ENCODE measurements at places on chromosomes 12 and 14.

DNA sequence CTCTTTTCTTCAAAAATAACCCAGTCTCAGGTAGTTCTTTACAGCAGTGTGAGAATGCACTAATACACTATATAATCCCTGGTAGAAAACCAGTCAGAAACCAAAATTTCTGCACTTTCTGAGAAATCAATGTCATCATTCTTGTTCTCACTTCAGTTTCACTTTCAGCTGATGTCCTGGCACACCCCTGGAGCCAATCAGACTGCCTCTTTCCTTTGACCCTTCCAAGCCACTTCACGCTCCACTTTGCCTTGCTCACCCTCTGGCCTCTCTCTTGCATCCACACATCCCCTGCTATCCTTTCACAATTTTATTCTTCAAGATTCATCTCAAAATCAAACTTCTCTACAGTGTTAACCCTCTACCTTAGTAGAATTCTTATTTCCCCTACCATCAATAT, 181.1 kb downstream of the ASCL1 start:
- no peak for DNase-seq

DNA sequence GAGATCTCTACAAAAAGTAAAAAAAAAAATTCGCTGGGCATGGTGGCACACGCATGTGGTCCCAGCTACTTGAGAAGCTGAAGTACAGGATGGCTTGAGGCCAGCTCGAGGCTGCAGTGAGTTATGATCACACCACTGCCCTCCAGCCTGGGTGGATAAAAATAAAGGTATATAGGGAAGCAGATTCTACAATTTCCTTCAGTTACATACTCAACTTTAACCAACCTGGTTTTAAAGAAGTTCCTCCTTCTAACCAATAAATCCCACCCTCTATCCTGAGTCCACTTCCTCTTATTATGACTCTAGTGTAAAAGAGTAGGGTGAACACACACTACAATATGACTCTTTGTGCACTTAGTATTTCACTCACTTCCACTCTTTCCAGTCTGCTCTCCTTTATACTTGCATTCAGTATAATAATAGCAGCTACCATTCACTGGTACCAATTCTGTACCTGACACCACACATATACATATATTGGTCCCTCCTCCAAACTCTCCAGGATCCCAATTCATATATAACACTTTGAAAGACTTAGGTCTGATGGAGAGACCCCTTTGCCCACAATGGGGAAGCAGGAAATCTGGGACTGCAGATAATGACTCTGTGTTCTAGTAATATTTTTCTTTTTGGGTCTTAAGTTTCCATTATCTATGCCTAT, 2.3 kb downstream of the ARF3 start:
- no peak for DNase-seq

GRCh38 chr12:3179731-3180130, 102.6 kb downstream of the TSPAN9 start:
- DNase-seq = no peak

- DNase-seq = no peak
Observed at GRCh38 chr12:15777355-15778012, 11.7 kb downstream of the EPS8 start.

- DNase-seq = no peak
Observed at GRCh38 chr12:63037746-63038712, 103.1 kb upstream of the PPM1H start.

GRCh38 chr14:50047274-50047676, 69.1 kb downstream of the VCPKMT start:
- no peak for DNase-seq

- no peak for DNase-seq
Observed at GRCh38 chr14:63228217-63228616, 24.0 kb downstream of the RHOJ start.

DNA sequence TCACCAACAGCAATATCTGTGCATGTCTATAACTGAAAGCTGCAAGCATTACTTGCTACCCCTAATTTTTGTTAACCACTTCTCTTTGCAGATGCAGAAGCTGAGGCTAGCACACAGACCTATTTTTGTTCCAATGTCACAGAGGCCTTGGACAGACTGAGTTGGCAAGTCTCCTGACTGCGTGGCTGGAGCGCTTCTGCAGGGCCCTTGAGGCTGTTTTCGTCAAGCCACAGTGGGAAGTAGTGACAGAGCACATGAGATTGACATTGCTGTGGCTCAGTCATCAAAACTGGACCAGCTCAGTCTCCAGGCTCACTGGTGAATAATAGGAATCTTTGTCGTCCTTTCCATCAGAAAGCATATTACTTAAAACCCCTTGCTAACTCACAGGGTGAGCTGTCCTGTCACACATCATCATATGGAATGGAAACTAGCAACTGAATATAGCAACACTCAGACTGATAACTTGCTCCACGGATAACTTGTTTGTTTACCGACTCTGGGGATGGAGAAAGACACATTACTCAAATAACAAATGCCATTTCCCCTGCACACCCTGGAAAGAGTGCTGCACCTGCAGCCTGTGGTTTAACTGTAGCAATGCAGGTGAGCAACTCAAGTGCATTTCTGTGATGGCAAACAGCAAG, 43.6 kb upstream of the DDX11 start:
- DNase-seq = peak; percentile 22

GRCh38 chr14:71475916-71476315, 456.3 kb upstream of the RGS6 start:
- DNase-seq = no peak

DNA sequence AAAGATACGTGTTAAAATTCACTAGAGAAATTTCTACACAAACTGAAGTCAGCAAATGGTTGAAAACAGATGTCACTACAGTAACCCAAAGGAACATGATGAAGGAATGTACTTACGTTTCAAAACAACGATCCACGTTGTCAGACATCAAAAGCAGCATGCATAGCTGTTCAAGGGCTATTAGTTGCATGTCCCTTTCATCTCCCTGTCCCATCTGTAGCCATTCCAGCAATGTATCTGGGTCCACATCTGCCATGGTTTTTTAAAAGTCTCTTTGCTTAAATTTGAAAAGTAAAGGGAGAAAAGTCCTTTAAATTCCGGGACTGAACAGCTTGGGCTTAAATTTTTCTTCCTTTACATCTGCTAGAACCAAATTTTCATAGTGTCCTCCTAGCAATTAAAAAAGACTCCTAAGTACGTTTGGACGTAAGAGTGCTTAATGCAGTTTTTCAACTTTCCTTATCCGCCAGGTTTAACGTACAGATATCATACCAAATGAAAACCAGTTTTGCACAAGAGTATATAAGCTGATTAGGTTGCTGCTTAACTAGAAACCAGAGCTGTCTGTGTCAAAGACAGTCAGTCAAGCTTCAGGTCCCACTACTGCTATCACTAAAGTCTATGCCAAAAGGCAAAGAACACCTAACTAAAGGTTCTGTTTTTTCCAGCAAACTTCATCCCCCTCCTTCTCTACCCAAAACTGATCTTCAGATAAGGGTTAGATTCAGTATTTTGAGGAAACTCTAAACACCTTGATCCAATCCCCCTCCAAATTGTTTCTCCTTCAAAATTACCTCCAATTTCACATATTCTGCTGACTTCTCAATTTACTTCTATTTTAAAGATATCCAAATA, 1.7 kb downstream of the HECTD1 start:
- DNase-seq = no peak

DNA sequence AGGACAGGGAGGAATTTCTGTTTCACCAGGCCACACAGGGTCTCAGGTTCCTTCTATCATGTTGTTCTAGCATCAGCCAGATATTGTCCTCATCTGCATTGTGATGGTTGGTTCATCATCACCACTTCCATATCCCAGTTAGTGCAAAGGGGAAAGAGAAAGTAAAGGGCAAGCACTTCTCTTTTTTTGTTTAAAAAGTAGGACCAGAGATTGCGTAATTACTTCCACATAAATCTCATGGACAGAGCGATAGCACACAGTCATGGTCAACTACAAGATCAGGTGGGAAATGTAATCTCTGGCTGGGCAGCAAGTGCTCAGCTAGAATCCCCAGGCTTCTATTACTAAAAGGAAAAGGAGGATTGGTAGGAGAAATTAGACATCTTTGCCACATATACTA, 155.1 kb downstream of the KIF21A start:
- no peak for DNase-seq

DNA sequence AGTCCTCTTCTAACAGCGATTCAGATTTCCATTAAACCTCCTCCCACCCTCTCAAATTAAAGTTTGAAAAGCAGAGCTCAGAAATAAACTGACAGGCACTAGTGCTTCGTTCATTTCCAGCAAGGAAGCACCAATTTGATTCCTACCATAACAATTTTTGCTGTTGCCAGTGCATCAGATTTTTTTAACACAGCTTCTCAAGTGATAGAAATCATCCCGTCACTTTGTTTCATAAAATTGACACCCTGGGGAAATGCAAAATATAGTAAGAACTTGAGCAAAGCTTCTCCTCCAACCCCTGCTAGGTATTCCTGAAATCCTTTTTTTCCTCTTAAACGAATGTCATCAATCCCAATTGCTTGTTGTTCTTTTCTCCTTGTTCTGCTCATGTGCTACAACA, 332.1 kb downstream of the FOXG1 start:
- DNase-seq = no peak

DNA sequence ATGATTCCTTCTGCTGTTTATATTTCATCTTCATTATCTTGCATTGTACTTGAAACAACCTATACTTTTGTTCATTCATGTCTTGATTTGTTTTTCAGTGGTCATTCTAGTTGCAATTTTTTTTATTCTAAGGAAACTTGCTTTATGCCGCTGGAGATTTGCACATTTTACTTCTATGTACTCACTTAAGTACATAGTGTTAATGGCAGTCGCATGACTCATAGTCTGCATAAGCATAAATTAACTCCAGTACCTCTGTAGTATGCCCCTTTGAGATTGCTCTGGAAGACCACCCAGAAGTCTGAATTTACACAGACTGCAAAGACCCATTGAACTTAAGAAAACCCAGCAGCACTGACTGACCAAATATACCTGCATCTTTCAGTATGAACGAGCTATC, 77.0 kb downstream of the MSRB3 start:
- DNase-seq = no peak

- DNase-seq = peak; percentile 85
Observed at GRCh38 chr12:26833743-26834490, 923 bp upstream of the ITPR2 start.

DNA sequence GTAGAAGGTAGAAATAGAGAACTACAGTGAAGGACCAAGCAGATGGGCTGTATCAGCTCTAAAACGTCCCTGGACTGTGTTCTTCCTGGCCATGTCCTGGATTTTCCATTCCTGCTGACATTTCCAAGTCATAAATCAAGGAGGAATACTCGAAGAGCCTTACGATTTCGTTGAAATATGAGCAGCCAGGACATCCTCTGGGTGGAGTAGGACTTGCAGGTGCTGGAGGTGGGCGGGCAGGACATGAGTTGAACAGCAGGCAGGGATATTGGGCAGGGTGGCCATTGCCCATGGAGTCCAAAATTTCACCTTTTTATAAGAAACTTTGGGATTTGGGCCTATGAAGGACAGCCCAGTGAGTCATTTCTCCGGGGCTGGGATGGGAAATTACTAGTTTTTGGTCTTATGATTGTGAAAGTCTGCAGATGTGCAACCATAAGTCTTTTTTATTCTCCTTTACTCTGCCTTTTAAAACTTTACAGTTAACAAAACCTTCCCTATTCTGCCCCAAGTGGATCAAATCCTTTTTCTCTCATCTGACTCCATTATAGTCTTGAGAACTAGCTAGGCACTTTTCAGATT, 88.8 kb downstream of the TMX1 start:
- DNase-seq = no peak

All from H9 (cell line).